ENCODE measurements at places on chromosomes 6 and 20.

- no peak for DNase-seq
These were observed 98.8 kb upstream of the NRN1 start for GRCh38 chr6:6105472-6106036.

GRCh38 chr6:166307082-166308032 lies 835 bp downstream of the PRR18 start:
- no peak for DNase-seq

DNA sequence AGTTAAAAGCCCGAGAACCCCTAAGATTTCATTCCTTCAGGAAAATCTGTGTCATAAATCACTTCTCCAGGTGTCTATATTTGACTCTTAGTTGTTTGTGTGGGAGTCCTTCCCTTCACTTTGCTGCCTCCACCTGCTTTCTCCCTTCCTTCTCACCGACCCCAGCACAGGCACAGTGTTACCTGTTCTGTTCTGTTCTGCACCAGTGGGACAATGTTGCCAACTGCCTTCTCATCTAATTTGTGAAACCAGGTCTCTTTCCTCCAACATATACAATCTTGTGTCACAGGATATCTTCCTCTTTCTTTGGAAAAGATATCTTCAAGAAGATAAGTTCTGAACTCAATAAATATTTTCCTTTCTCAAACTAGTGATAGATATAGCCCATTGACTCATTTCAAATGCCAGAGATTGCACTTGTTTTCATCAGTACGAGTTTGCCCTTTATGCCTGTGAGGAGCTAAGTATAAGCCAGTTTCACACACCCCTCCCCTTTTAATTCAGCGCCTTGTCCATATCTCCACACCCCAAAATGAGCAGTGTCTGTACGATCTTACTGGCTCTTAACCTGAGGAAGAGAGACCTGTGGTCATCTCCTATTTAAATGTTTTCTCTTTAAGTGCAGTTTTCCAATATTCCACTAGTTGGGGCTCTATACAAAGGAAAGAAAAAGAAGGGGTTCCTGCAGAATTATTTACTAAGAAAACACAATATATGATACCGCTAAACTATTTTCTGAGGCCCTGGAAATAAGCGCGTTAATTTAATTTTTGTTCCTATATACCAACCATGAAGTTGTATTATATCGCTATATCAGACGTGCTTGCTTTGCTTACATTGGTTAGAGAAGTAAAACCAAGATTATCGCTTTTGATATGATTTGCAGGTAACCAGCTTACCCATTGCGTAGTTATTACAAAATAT lies 81.6 kb upstream of the PREP start:
- no peak for DNase-seq

GRCh38 chr6:163339466-163339865 lies 75.1 kb upstream of the QKI start:
- no peak for DNase-seq

DNA sequence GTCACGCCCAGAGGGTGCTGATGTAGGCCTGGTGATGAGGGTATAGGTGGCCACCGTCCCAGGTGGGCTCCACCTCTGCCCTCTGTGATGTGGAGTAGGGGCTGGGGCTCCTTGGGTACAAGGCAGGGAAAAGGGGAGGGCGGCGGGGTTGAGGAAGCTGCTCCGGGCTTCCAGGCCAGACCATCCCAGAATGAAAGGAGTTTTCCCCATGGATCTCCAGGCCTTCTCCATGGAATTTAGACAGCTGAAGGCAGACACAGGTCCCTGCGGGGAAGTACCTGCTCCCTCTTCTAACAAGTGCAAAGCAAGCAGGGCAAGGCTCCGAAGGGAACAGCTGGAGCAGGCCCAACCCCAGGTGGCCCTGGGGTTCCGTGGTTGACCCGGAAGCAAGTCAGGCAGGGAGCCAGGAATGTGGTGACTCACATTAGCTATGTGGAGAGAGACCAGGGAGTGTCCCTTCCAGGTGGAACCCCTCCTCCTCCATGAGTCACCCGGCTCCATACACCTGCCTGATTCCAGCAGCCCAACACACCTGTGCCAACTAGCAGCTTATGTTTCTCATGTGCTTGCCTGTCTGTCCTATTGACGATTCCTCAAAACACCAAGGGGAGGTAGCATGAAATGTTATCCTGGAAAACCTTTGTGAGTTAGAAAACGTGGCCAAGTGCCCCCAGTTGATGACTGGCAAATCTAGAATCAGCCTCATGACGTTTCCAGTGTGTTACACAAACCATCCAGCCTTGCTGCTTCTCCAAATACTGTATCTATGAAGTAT lies 59.7 kb upstream of the SNX9 start:
- DNase-seq: no peak

DNA sequence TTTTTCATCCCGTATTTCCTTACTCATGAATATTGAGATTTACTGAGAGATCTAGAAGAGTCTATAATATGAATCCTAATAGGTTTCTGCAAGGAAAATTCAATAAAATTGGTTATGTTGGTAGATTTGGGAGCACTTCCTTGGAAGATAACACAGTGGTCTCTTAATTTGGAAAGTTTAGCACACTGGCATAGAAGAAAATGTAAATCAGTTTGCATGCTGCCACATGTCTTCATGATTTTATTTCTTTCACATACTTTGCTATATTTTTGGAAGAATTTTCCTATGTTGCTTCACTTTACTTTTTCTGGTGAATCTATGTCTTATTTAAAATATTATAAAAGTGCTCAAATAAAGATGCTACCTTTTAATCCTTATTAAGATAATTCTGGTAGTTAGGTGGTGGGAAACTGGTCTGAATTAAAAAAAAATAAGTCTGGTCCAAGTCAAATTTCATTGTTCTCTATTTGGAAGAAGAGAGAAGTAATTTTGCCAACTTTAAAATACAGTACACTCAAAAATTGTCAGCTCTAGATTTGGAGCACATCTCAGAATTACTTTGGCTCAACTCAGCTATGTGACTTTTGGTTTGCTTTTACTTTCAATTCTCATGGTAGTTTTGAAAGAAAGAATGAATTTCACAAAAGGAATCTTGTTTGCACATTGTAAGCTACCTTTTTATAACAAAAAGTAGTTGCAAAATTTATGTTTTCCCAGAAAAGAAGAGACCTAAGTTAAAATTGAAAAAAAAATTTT lies 197.3 kb downstream of the CENPW start:
- DNase-seq: no peak

GRCh38 chr6:73285674-73286283 lies 22.8 kb upstream of the KHDC1 start:
- no peak for DNase-seq

DNA sequence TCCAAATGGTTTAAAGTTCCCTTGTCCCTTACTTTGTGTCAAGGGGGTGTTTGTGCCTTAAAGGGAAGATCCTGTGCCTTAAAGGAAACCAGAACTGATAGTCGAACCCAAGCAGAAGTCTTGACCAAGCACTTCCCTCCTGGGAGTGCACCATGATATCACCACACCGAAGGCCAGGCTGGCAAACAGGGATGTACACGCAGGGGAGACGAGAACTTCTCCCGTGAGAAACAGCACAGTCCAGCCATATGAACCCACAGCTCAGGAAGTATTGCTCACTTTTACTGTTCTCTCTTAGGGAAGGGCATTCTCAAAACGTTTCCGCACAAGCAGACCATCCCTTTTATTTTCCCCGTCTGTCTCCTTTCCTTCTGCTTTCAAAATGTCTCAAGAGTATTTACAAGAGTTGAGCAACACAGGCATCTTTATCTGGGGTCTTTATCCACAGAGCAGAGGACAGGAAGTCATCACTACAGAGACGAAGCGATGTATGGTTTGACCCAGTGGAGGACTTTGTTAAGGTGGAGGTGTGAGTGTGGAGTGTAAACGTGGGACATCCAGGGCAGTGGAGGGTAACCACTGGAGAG lies 12.8 kb upstream of the SERPINB1 start:
- DNase-seq: no peak

DNA sequence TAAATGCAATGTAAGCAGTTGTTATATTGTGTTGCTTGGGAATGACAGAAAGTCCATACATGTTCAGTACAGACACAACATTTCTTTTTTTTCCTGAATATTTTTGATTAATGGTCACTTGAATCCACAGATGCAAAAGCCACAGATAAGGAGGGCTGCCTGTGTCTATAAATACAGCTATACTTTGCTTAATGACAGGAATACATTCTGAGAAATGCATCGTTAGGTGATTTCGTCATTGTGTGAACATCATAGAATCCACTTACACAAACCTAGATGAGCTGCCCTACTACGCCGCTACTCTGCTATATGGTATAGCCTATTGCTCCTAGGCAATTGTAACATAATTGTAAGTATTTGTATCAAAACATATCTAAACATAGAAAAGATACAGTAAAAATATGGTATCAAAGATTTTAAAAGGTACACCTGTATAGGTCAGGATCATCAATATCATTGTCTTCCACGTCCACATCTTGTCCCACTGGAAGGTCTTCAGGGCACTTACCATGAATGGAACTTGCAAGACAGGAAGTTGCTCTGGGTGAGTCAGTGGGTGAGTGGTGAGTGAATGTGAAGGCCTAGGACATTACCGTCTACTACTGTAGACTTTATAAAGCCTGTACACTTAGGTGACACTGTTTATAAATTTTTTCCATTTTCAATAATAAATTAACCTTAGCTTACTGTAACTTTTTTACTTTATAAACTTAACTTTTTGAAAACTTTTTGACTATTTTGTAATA lies 27.9 kb upstream of the POPDC3 start:
- DNase-seq: no peak

DNA sequence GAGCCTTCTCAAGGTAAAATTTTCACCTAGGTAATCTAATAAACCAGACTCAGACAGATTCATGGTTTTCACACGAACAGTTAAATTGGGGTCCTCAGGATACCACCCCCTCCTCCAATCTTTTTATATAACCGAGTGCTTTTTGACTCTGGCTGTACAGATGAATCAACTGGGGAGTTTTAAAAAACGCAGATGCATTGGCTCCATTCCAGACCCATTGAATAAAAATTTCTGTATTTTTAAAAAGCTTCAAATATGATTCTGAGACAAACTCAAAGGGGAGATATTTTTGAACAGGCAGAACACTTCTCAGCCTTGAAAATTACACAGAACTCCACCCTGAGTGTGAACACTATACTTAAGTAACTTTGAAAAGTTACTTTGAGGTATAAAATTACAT lies 7.2 kb downstream of the UTRN start:
- no peak for DNase-seq

- DNase-seq: no peak
These were observed 103.0 kb upstream of the MOCS1 start for GRCh38 chr6:40037271-40037670.

- DNase-seq: no peak
These were observed 29.0 kb downstream of the SLC12A5 start for GRCh38 chr20:46057856-46058598.

DNA sequence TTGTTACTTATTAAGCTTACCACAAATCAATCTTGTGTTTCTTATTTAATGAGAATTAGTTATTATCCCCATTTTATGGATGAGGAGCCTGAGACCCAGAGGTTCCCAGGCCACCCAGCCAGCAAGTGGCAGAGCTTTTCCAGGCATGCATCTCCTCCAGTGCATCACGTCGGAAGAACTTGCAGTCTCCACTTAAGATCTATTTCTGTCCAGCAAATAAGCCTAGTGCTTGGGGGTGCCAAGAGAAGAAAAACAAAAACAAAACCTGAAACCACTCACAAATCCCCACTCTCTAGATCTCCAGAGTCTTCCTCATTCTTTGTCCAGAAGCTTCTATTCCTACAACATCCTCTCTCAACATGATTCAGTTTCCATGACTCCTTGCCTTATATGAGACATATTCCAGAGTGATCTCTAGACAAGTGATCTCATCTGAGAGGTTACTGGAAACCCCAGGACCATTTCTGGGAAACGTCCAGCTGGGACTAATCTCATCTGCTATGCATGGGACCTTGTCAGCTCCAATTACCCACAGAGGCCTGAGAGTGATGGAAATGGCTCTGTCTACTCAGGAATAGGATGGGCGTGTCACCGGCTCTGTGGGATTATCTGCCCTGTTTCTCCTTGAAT lies 4.1 kb downstream of the GUCA1B start:
- no peak for DNase-seq

DNA sequence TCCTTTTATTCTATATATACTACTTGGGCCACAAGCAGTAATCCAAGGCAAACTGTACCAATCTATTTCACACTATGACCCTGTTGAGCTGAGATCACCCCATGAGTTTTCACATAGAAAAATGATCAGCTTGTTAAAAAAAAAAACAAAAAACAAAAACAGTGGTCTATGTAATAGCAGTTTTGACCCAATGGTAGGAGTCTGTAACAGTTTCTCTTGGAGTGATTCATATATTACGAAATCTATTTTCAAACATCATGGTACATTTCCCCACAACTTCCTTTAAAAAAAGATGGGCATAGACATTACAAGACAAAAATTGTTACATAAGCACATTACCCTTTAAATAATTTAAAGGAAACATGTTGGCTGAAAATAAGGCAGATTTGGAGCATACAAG lies 78.1 kb downstream of the PRSS35 start:
- DNase-seq: no peak

DNA sequence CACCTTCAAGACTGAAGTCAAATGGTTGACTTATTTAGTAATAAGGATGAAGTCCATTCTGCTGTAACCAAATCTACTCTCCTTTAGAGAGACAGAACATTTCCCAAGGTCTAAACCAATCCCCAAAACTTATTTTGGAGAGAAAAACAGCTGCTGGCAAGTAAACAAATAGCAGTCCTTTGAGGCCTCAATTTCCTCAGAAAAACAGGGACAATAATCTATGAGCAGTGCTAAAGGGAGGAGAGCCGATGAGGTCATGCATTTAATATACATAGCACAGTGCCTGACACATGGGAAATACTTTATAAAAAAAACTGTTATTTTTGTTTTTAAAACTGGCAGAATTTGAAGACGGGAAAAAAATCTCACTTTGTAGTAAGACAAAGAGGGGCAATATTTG lies 526.0 kb downstream of the EPM2A start:
- DNase-seq: no peak

- no peak for DNase-seq
These were observed 9.3 kb downstream of the TRAPPC3L start for GRCh38 chr6:116536216-116536621.

DNA sequence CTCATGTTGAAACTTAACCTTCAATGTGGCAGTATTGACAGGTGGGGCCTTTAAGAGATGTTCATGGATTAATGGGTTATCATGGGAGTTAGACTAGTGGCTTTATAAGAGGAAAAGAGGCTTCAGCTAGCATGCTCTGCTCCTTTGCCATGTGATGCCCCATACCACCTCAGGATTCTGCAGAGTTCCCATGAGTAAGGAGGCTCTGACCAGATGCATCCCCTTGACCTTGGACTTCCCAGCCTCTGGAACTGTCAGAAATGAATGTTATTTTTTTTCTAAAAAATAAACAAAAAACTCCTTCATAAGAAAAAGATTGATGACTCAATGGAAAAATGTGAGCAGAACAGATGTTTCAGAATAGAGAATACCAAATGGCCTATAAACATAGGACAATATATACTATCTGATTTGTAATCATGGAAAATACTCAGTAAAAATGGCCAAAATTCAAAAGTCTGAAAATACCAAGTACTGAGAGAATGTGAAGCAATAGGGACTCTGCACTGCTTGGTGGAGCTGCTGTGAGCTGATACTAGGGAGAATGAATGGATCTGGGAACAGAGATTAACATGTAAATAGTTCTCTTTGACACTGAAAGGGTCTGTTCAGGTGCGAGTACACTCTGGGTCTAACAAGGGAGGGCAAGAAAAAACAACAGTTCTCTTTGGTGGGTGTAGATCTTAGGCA lies 7.4 kb upstream of the TRIM39 start:
- no peak for DNase-seq

GRCh38 chr6:1524040-1524480 lies 85.7 kb upstream of the FOXC1 start:
- peak; percentile 49 for DNase-seq

- DNase-seq: no peak
These were observed 96.3 kb upstream of the NEDD9 start for GRCh38 chr6:11328613-11329247.
